ENCODE measurements at places on chromosomes 11 and 22.
A peak's percentile ranks its signal among the peaks of the same experiment; 100 is the strongest.

GRCh38 chr11:131600628-131601027 lies 230.2 kb downstream of the NTM start:
- H3K4me3 ChIP-seq = no peak overlapping the region
- H3K4me1 ChIP-seq = peaks cover 15% of the 10 kb centered on the region
- no peaks in the 10 kb centered on the region for H3K36me3 ChIP-seq

- no peak overlapping the region for H3K27ac ChIP-seq
- no peaks in the 10 kb centered on the region for H3K4me1 ChIP-seq
- no peak overlapping the region for H3K4me3 ChIP-seq
- DNase-seq = no peak
- H3K27me3 ChIP-seq = peaks cover 51% of the 10 kb centered on the region
- no peaks in the 10 kb centered on the region for H3K36me3 ChIP-seq
Measured at GRCh38 chr11:133971881-133972280, 15.1 kb upstream of the IGSF9B start.

DNA sequence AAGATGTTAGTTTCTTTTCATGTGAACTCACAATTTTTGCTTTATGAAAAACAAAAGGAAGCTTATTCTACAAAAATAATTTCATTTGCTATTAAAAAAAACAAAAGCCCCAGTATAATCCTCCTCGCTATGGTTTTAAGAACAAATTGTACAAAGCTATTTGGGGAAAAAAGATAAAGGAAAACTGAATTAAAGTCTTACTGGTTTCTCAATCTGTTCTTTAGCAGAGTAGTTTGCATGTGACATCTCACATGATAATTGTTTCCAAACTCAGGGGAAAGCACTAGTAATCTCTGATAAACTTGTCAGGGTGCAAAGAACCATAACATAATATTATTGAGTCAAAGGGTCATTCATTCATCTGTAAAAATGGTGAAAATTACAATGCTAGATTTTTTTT lies 2.9 kb upstream of the DDI1 start:
- peaks cover 5% of the 10 kb centered on the region for H3K4me1 ChIP-seq
- DNase-seq = peak; percentile 15
- no peaks in the 10 kb centered on the region for H3K36me3 ChIP-seq
- peak overlapping the region; percentile 80 for H3K27ac ChIP-seq
- no peaks in the 10 kb centered on the region for H3K27me3 ChIP-seq

DNA sequence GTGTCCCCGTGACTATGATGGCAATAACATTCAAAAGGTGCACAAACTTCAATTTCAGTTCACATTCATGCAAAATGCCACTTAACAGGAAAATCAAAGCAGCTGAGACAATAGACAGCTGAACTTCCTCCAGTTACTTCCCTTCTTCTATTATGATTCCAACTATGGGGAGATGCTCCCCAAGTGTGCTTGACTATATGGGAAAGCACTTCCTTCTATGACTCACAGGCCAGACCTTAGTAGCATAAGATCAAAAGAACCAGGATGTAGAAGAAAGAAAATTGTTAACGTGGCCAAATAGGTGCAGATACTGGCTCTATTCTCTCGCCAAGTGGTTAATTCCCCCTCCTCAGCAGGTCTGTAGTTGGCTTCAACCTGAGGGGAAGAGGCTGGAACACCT lies 7.8 kb upstream of the FAT3 start:
- DNase-seq = no peak
- H3K36me3 ChIP-seq = no peaks in the 10 kb centered on the region
- H3K4me1 ChIP-seq = no peaks in the 10 kb centered on the region
- H3K27me3 ChIP-seq = peaks cover 18% of the 10 kb centered on the region
- no peak overlapping the region for H3K4me3 ChIP-seq
- H3K27ac ChIP-seq = no peak overlapping the region

DNA sequence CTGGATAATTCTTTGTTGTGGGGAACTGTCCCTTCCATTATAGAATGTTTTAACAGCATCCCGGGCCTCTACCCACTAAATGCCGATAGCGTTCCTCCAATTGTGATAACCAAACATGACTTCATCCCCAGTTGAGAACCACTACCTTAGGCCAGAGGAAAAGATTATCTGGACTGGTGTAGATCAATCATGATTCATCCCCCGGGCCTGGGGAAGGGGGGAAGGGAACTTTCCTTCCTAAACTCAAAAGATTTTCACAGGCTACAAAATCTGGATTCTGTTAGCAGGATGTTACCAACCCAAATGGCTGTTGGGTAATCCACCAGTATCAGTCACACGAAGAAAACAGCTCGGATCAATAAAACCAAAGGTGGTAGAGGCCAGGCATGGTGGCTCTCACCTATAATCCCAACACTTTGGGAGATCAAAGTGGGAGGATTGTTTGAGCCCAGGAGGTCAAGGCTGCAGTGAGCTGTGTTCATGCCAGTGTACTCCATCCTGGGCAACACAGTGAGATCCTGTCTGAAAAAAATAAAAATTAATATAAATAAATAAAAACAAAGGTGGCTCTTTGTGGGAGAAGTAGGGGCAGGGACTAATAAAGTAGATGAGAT lies 10.1 kb downstream of the CTR9 start:
- H3K36me3 ChIP-seq = no peaks in the 10 kb centered on the region
- H3K4me1 ChIP-seq = no peaks in the 10 kb centered on the region
- H3K4me3 ChIP-seq = no peak overlapping the region
- no peak for DNase-seq

- no peak overlapping the region for H3K4me3 ChIP-seq
- H3K27me3 ChIP-seq = no peaks in the 10 kb centered on the region
- H3K27ac ChIP-seq = no peak overlapping the region
- no peaks in the 10 kb centered on the region for H3K36me3 ChIP-seq
Measured at GRCh38 chr22:45908961-45909360, 68.0 kb downstream of the WNT7B start.

DNA sequence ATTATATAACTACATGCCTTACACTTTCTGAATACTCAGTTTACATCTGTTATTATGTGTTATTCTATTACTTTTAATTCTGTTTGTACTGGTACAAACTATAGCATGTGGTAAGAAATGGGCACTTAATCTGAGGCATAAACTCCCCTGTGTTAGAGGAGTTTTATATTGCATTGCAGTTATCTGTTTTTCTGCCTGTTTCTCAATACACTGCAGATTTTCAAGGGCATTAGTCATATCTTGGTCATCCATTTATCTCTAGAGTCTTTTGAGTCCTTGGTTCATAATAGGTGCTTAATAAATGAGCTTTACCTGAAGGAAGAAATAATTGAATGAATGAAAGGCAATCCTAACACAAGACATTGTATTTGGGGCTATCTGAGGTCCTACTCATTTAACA lies 182.9 kb upstream of the CTSC start:
- no peaks in the 10 kb centered on the region for H3K27me3 ChIP-seq
- H3K27ac ChIP-seq = no peak overlapping the region
- no peaks in the 10 kb centered on the region for H3K36me3 ChIP-seq

GRCh38 chr11:133715602-133716001 lies 129.7 kb downstream of the SPATA19 start:
- peaks cover 15% of the 10 kb centered on the region for H3K27me3 ChIP-seq
- DNase-seq = no peak
- no peak overlapping the region for H3K27ac ChIP-seq
- no peaks in the 10 kb centered on the region for H3K36me3 ChIP-seq
- no peak overlapping the region for H3K4me3 ChIP-seq

- H3K27me3 ChIP-seq = no peaks in the 10 kb centered on the region
- H3K36me3 ChIP-seq = no peaks in the 10 kb centered on the region
- DNase-seq = no peak
- H3K27ac ChIP-seq = no peak overlapping the region
- H3K4me3 ChIP-seq = no peak overlapping the region
Measured at GRCh38 chr11:22807855-22808570, 21.6 kb downstream of the SVIP start.

DNA sequence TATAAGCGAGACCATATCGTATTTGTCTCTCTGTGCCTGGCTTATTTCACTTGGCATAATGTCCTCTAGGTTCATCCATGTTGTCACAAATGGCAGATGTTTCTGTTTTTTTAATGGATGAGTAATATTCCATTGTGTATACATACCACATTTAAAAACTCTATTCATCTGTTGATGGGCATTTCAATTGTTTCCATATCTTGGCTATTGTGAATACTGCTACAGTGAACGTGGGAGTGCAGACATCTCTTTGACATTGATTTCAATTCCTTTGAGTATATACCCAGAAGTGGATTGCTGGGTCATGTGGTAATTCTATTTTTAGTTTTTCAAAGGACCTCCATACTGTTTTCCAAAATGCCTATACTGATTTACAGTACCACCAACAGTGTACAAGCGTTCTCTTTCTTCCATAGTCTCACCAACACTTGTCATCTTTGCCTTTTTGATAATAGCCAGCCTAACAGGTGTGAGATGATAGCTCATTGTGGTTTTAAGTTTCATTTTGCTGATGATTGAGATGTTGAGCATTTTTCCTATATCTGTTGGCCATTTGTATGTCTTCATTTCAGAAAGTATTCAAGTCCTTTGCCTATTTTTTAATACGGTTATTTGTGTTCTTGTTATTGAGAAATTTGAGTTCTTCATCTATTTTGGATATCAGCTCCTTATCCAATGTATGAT lies 194.7 kb upstream of the E2F8 start:
- no peak overlapping the region for H3K4me3 ChIP-seq
- H3K27me3 ChIP-seq = no peaks in the 10 kb centered on the region
- no peaks in the 10 kb centered on the region for H3K36me3 ChIP-seq
- no peak for DNase-seq
- H3K4me1 ChIP-seq = no peaks in the 10 kb centered on the region

GRCh38 chr22:30502153-30502552 lies 3.3 kb downstream of the SEC14L4 start:
- H3K27me3 ChIP-seq = no peaks in the 10 kb centered on the region
- H3K4me3 ChIP-seq = no peak overlapping the region
- H3K36me3 ChIP-seq = no peaks in the 10 kb centered on the region
- no peak overlapping the region for H3K27ac ChIP-seq
- H3K4me1 ChIP-seq = no peaks in the 10 kb centered on the region
- no peak for DNase-seq

- H3K27me3 ChIP-seq = no peaks in the 10 kb centered on the region
- no peak for DNase-seq
- H3K4me1 ChIP-seq = peaks cover 8% of the 10 kb centered on the region
- no peaks in the 10 kb centered on the region for H3K36me3 ChIP-seq
- H3K4me3 ChIP-seq = no peak overlapping the region
Measured at GRCh38 chr22:38067761-38068360, 10.7 kb downstream of the PICK1 start.

DNA sequence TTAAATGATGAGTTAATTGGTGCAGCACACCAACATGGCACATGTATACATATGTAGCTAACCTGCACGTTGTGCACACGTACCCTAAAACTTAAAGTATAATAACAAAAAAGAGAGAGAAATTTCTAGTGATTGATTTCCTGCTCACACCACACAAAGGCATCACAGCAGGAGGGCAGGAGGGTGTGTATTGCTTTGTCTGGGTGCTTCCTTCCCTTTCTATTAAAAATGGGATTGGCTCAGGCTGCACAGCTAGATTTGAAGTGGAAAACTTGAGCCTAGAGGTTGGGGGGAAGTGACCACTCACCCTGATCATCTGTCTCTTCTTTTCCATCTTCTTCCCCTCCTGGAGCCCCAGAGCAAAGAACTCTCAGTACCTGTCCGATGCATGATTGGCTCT lies 944 bp upstream of the SCGB1D2 start:
- H3K27ac ChIP-seq = no peak overlapping the region
- H3K36me3 ChIP-seq = no peaks in the 10 kb centered on the region
- H3K4me3 ChIP-seq = no peak overlapping the region

- H3K36me3 ChIP-seq = no peaks in the 10 kb centered on the region
- H3K27me3 ChIP-seq = no peaks in the 10 kb centered on the region
- H3K4me1 ChIP-seq = peaks cover 23% of the 10 kb centered on the region
- peak overlapping the region; percentile 97 for H3K27ac ChIP-seq
Measured at GRCh38 chr11:66314561-66315497, 2.0 kb downstream of the CD248 start.

DNA sequence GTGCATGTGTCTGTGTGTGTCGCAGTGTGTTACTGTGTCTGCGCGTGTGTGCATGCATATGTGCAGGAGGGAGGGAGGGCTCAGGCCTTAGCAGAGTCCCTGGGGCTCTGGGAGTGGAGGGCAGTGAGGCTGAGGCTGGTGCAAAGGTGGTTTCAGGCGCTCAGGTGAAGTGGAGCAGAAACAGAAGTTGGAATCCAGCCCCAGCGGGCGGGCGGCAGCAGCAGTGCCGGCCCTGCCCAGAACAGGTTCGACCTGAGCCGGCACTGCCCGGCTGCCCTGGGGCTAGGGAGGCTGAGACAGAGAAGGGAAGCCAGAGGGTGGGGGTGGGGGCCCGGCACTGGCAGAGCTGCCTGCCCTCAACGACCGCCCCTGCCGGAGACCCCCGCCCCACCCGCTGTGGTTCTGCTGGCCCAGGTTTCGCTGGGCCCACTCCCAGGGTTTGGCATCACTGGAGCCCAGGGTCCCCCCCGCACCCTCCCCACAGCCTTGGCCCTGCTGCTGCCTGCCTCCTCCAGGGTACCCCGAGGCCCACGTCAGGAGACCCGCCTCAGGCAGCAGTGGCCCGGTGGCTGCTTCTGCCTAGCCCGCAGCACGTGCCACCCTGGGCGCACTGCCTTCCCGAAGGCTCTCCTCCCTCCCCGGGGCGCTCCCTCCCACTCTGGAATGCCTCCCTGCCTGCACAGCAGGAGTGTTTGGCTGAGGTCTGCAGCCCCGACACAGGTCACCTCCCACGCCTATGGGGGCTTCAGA lies 13.3 kb downstream of the ASCL2 start:
- no peak overlapping the region for H3K27ac ChIP-seq
- DNase-seq = peak; percentile 19

DNA sequence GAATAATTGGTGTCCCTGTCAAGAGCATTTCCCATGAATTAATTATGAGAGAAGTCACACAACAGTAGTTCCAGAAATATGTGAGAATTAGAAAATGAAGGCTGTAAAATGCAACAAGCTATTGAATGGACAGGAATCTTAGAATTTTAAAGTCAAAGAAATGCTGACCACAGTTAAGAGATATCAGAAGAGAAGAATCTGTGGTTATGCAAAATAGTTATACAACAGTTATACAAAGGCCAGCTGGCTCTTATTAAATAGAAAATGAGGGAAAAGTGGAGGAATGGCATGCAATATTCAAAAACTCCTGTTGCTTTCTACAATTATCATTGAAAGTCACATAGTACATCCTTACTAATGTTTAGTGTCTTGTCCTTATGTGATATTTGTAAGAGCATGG lies 27.4 kb downstream of the CASP12 start:
- no peaks in the 10 kb centered on the region for H3K27me3 ChIP-seq
- no peak overlapping the region for H3K4me3 ChIP-seq
- H3K4me1 ChIP-seq = no peaks in the 10 kb centered on the region
- H3K27ac ChIP-seq = no peak overlapping the region
- no peak for DNase-seq
- no peaks in the 10 kb centered on the region for H3K36me3 ChIP-seq

DNA sequence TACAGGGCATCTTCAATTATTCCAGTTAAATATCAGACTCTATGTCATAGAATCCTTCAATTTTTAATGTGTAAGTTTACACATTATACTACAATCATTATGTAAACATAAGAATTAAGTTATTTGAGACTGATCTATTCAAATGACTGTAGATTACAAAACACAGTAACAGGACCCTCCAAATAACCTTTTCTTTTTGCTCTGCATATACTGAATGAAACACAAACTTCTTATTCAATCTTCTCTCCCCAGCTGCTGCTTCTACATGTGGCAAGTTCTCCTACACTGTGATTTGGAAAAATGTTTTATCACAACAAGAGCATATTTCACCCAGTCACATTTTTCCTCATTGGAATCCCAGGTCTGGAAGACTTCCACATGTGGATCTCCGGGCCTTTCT lies at the start of gene OR52J3:
OR52J3 (plus strand) TSS at position 301 of the 400 bp plus-strand sequence; CDS start at position 301, 0 bp downstream.
- H3K27ac ChIP-seq = no peak within 1 kb of the TSS
- H3K36me3 ChIP-seq = no peaks in the 10 kb centered on the region
- no peaks in the 10 kb centered on the region for H3K4me1 ChIP-seq
